Breast epithelium (tissue), 4 donors: ENCODE measurements at places on chromosomes 12 and 14.

- DNase-seq = no peak
Measured at GRCh38 chr14:105422695-105423487, 3.3 kb downstream of the MTA1 start.

- DNase-seq = no peak
Measured at GRCh38 chr12:79046021-79046420, 181.4 kb downstream of the SYT1 start.

GRCh38 chr12:30824311-30824710, 69.6 kb upstream of the CAPRIN2 start:
- no peak for DNase-seq

DNA sequence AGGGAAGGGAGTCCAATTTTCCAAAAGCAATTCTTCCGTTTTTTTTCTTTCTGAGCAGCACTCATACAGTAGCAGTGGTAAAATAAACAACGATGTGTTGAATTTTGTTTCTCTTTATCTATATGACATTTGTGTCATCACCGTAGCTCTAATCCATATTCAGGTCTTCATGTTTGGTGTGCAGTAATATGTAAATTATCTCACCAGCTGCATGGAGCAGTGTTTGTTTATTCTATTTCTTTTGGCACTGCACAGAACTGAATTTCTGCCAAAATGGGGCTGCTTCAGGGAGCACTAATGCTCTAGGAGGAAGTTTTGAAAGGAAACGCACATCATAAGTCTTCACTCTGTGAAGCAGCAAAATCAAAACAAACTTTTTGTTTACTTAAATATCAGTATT, 130.0 kb upstream of the NPAS3 start:
- no peak for DNase-seq

- DNase-seq = no peak
Measured at GRCh38 chr12:115983226-115983798, 294.2 kb downstream of the MED13L start.

DNA sequence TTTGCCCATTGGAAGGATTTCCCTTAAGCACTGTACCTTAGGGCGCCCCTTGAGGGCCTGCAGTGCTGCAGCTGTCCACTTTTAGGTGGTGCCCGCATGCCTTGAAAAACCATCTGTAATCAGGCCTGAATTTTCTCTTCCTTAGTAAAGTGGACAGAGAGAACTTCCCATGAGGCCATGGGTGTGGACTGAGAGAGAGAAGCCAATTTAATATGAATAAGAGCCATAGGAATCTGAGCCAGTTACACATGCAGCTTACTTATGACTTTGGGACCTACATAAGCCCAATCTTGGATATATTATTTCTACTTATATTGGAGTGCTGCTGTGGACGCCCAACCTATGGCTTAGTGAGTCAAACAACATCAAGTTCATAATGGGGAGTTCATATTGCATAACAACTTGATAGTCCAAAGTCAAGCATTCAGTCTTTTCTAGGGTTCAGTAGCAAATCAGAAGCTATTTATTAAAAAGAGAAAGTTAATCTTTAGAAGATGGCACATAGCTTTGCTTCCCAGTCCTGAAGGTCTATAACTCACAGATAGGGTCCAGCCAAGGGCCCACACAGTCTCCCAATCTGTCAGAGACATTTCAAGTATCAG, 11.1 kb upstream of the ETV6 start:
- DNase-seq = no peak

GRCh38 chr14:74179856-74180255, 59.4 kb upstream of the VSX2 start:
- no peak for DNase-seq
